ENCODE measurements at places on chromosomes 2 and 18.

GRCh38 chr2:191950132-191950874 is 103.4 kb upstream of the CAVIN2 start:
- DNase-seq = no peak

DNA sequence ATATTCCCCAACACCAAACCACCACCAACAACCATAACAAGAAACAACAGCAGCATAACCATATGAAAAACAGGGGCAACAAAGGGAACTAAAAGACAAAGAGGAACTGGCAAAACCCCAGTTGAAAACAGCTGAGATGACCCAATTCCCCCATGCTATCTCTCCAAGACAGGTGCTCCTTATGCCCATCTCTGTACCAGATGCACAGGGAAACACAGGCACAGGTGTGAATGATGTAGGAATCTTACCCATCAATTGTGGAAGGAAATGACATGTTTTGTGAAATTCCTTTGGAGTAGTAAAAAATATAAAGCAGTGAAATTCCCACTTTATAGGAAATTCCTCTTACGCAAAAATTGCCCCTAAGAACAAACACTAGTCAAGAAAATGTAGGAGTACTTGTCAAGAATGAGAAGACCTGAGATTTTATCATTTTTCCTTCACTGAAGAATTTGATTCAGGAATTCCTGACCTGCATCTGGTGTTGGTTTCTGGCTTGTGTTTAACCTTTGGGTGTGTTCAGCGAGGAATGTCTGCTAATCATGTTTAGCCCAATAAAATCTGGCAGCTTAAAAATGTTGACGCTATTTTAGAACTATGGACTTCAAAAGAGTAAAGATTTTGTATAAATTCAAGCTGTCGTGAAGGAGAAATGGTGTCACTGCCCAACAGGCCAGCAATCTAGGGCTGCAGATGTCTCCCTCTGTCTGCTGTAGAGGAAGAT is 67.7 kb upstream of the ARHGAP28 start:
- no peak for DNase-seq

GRCh38 chr2:41879235-41879916 is 168.4 kb upstream of the PKDCC start:
- peak; percentile 87 for DNase-seq

GRCh38 chr18:23662309-23663263 is at the start of gene ANKRD29:
TSS of gene ANKRD29 (minus strand) at chr18:23662911. CDS start at chr18:23662730, 181 bp downstream.
- DNase-seq = peak; percentile 65

- no peak for DNase-seq
These were observed 298.7 kb upstream of the MGAT5 start for GRCh38 chr2:133955169-133955568.

All from NCI-H146 (cell line).